ENCODE measurements at places on chromosomes 1 and 21.

DNA sequence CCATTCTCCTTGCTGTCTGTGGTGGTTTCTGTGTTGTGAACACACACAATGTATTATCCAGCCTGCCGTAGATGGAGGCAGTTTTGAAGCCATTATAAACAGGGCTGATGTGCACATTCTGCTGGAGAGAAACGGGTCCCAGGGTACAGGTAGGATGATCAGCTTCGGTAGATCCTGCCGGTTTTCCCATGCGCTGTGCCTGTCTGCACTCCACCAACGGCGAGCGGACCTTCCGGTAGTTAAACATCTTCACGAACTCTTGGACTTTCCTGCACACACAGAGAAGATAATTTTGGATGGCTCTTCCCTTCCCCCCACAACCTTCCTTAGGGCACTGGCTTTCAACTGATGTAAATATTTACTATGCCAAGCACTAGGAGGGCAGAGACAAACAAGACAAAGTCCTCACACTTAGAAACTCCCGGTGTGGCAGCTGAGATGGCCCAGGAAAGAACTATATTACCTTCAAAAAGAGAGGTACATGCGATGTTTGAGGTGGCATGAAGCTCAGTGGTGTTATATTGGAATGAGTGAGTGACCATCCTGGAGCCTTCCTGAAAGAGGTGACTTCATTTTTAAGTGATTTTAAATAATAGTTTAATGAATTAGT, 41.7 kb downstream of the ALPL start:
- no peak for DNase-seq

DNA sequence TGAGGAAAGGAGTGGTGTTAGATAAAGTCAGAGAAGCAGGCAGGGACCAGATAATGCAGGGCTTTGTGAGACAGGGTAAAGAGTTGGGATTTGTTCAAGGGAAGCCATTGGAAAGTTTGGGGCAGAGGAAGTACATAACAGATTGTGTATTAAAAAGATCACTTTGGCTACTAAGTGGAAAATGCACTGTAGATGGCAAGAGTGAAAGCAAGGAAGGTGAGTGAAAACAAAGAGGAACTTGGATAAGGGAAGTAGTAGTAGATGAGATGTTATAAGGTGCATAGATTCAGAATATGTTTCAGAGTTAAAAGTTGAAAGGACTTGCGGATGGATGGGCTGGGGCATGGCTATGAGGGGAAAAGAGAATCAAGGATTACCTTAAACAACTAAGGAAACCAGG, 17.4 kb downstream of the MRPL39 start:
- DNase-seq = no peak

- peak; percentile 28 for DNase-seq
Measured at GRCh38 chr1:186864296-186864695, 35.5 kb downstream of the PLA2G4A start.

DNA sequence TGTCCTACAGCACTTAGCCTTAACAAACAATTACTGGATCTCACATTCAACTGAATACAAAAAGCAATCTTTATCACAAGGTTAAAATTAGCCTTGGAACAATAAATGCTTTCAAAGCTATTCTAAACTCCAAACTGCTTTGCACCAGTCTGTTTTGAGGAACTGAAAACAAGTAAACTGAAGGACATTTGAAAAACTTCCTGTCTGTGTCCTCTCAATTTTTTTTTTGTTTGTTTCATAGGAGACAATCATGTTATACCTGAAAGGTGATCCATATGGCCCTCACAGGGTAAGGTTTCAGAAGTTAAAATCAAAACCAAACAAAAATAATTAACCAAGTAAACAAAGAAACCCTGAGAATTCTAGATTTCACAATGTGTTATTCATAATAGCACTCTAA, 459.1 kb downstream of the DPYD start:
- DNase-seq = no peak

DNA sequence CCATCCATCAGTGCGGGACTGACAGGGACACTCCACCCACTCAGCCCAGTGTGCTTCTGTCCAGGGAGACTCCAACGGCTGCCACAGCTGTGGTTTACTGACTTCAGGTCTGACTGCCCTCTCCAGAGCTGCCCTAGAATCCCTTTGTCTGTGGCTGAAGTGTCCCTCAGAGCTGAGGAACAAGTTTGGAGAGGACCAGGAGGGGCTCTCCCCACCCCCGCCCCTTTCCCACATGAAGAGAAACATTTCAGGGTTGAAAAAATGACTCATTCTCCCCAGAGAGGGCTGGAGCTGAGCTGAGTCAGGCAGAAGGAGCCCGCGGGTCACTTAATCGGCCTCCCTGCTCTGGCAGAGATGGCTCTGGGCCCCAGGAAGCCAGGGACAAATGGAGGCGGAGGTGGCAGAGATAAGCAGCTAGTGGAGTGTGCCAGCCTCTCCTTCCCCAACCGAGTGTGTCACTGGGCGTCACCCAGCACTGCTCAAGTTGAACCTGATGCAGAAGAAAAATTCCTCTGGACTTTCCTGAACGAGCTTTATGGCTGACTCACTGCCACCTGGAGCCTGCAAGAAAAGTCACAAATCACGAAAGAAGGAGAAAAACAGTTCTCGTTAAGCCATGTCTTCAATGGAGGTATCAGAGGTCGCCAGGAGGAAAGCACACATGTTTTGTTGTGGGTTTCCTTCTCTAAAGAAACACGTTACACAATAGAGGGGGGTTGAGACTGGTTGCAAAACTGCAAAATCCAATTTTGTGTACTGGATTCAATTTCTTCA, 34.3 kb upstream of the ECE1 start:
- peak; percentile 95 for DNase-seq

GRCh38 chr1:240054109-240054701, 37.5 kb upstream of the FMN2 start:
- DNase-seq = no peak

- no peak for DNase-seq
Measured at GRCh38 chr1:96039910-96040309, 681.7 kb upstream of the PTBP2 start.

- DNase-seq = peak; percentile 67
Measured at GRCh38 chr1:179025975-179026812, 500 bp downstream of the FAM20B start.

- DNase-seq = peak; percentile 85
Measured at GRCh38 chr1:12015001-12015491, 4.3 kb upstream of the MIIP start.

- no peak for DNase-seq
Measured at GRCh38 chr1:44310006-44310405, 45.1 kb downstream of the ERI3 start.

- DNase-seq = peak; percentile 83
Measured at GRCh38 chr1:65002508-65003315, 36.4 kb upstream of the JAK1 start.
